ENCODE measurements at places on chromosomes 4 and X.

DNA sequence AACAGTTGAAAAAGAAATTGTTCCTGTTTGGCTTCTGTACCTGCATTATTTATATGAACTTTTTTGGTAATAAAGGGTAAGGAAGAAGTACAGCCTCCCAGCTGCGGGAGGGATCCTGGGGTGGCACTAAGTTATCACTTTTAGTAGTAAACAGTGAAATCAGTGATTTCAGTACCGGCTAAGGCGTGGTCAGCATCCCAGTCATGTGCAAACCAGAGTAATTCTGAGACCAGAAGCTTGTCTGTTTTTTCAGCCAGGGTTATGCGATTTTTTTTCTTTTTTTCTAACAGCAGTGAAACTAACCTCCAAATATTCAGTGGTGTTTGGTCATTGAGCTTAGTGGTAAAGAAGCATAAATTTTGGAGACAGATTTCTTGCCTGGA, 3.3 kb downstream of the EGF start:
- H3K4me3 ChIP-seq, result no peak overlapping the region
- DNase-seq, result no peak
- peaks cover 8% of the 10 kb centered on the region for H3K4me1 ChIP-seq
- no peak overlapping the region for H3K27ac ChIP-seq
- H3K36me3 ChIP-seq, result no peaks in the 10 kb centered on the region

GRCh38 chr4:159204566-159204965, 101.7 kb downstream of the RAPGEF2 start:
- no peak overlapping the region for H3K4me3 ChIP-seq
- DNase-seq, result no peak
- no peak overlapping the region for H3K27ac ChIP-seq
- no peaks in the 10 kb centered on the region for H3K27me3 ChIP-seq
- no peaks in the 10 kb centered on the region for H3K4me1 ChIP-seq

DNA sequence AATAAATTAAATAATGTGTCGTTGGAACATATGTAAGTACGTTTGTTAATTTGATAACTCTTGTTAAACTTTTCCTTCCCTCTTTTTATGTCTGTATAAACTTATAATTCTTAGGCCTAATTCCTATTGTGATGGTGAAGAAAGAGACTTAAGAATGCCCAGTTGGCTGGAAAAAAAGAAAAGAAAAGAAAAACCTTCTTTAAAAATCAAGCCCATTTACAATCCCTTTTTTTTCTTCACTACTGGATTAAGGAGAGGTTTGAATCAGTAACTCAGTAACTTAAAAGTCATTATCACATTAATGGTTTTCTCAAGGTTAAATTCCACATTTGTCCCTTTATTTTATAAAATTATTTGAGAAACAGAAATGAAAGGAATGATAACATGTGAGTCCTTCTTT, 253.3 kb upstream of the MAGEB2 start:
- no peaks in the 10 kb centered on the region for H3K36me3 ChIP-seq
- H3K27me3 ChIP-seq, result no peaks in the 10 kb centered on the region
- H3K4me3 ChIP-seq, result no peak overlapping the region

DNA sequence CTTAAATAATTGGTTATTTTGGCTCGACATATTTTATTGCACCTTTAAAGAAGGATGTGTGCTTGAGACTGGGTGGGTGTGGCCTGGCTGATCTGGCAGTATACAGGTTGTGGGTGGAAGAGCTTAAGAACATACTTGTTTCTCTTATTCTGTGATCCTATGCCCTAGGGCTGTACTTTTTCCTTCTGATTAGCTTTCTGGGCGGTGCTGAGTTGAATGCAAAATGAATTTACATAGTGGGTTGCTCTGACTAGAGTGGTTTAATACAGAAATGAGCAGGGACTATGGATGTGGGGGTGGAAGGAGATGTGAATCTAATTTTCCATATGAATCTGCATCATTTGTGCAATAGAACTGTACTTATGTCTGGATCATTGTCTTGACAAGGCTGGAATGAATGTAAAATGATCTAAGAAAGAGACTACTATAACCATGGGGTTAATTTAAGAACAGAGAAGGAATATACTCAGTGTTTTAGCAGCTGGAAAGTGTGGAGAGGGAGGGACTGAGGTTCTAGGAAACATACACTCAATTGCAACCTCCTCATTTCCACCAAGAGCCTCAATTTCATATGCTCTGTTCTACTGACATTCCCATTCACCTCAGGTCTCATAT, 73.7 kb downstream of the RLIM start:
- no peak for DNase-seq
- H3K4me1 ChIP-seq, result no peaks in the 10 kb centered on the region
- no peaks in the 10 kb centered on the region for H3K27me3 ChIP-seq
- no peak overlapping the region for H3K27ac ChIP-seq

- no peaks in the 10 kb centered on the region for H3K4me1 ChIP-seq
- H3K27me3 ChIP-seq, result no peaks in the 10 kb centered on the region
- H3K27ac ChIP-seq, result no peak overlapping the region
- no peak overlapping the region for H3K4me3 ChIP-seq
- no peaks in the 10 kb centered on the region for H3K36me3 ChIP-seq
Measured at GRCh38 chr4:104394406-104395167, 100.1 kb downstream of the CXXC4 start.

DNA sequence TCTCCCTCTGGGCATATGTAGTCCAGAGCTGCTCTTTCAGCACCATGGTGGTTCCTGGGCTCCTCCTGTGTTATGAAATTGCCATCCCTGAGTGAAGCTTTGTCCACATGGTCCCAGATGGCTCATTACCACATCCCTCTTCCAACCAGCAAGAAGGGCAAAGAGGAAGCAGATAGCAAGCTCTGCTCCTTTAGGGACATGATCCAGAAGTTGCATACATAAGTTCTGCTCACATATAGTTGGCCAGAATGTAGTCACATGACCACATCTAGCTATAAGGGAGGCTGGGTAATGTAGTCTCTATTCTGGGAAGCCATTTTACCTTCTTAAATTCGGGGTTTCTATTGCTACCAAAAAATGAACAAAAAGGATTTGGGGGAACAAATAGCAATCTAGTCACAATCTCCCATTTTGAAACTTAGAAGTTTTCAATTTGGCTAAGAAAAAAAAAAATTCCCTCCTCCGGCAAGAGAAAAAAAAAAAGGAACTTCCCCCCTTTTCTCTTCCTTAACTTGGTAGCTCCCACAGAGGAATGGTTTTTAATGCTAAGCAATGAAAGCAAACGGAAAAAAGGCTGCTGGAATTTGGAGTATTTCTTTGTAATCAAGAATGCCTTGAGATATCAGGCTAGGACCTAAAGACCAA, 88.2 kb upstream of the USP9X start:
- no peak overlapping the region for H3K27ac ChIP-seq
- no peaks in the 10 kb centered on the region for H3K36me3 ChIP-seq
- peaks cover 8% of the 10 kb centered on the region for H3K4me1 ChIP-seq

DNA sequence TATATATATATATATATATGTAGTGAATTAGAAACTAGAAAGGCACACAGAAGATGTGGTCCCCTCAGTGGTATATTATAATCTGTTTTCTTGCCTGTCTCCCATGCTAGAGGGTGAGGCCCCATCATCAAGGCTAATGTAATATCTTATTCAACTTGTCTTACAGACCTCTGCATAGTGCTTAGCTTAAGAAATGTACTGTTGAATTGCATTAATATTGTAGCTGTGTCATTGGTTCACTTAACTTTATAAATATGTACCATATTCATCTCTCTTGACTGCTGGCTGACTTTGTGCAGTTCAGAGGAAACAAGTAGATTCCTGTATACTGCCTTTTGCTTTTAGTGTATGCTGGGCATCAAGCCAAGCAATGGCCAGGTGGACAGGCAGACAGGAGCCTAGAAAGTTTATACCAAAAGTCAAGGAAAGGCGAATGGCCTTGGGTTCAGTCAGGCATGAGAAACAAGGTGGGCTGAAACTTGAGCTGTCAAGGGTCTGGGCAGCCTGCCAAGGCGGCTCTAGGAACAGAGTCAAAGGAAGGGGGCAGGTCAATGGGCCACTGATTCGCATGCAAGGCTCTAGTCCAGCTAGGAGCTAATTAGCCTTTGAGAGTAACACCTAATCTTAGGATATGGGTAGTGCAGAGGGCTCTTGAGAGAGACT, 78.8 kb upstream of the LEF1 start:
- no peak overlapping the region for H3K27ac ChIP-seq
- H3K4me3 ChIP-seq, result no peak overlapping the region
- peaks cover 10% of the 10 kb centered on the region for H3K4me1 ChIP-seq

DNA sequence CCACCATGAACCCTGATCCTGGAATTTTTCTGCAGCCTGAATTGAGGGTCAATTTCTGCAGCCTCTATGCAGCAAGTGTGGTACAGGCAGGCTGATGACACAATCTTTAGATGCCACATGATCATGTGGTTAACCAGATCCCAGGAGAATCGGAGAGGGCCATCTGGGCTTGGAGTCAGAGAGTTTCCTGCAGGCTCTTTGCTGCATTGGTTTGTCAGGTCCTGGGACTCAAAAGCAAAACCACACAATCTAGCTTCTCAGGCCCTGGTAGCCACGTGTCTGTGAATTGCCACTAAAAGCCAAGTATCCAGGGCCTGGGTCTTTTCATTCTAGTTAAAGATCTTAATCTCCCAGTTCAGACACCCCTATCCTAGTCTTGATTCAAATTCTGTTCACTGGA, 464.5 kb downstream of the BCOR start:
- no peak overlapping the region for H3K27ac ChIP-seq
- no peaks in the 10 kb centered on the region for H3K27me3 ChIP-seq
- DNase-seq, result no peak
- no peaks in the 10 kb centered on the region for H3K36me3 ChIP-seq
- no peaks in the 10 kb centered on the region for H3K4me1 ChIP-seq

GRCh38 chrX:114268643-114269042, 315.2 kb upstream of the HTR2C start:
- no peak overlapping the region for H3K27ac ChIP-seq
- H3K36me3 ChIP-seq, result no peaks in the 10 kb centered on the region
- H3K4me3 ChIP-seq, result no peak overlapping the region
- H3K27me3 ChIP-seq, result no peaks in the 10 kb centered on the region

- no peaks in the 10 kb centered on the region for H3K36me3 ChIP-seq
- H3K4me1 ChIP-seq, result no peaks in the 10 kb centered on the region
- no peak overlapping the region for H3K4me3 ChIP-seq
- no peaks in the 10 kb centered on the region for H3K27me3 ChIP-seq
Measured at GRCh38 chr4:52576326-52576725, 82.8 kb downstream of the USP46 start.

DNA sequence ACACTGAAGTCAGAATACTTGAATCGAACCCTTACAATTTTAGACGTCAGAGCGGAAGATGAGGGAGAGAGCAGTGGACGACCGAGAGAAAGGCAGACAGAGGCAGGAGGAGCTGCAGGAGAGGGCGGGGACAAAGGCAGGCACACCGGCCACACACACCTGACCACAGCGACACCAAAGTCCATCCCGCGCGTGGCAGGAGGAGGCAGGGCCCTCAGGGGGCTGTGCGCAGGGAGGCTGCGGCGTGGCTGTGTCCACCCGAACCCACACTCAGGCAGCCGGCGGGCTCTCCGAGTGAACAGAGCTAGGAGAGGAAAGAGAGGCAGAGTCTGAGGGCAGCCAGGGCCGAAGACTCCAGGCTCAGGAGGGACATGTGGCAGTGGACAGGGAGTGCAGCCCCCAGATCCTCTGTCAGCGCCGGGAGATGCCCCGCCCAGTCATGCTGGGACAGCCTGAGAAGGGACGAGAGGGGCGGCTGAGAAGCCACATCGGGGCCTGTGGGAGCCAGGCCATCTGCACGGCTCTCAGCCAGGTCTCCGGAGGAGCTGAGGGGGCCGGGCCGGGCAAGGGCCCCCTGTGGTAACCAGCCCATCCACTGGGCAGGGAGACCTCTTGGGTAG, 20.1 kb downstream of the GAK start:
- H3K27me3 ChIP-seq, result no peaks in the 10 kb centered on the region
- H3K4me3 ChIP-seq, result no peak overlapping the region

GRCh38 chrX:108527724-108528123, 88.1 kb downstream of the COL4A5 start:
- no peaks in the 10 kb centered on the region for H3K36me3 ChIP-seq
- no peak overlapping the region for H3K27ac ChIP-seq
- H3K4me3 ChIP-seq, result no peak overlapping the region
- DNase-seq, result no peak
- no peaks in the 10 kb centered on the region for H3K4me1 ChIP-seq

DNA sequence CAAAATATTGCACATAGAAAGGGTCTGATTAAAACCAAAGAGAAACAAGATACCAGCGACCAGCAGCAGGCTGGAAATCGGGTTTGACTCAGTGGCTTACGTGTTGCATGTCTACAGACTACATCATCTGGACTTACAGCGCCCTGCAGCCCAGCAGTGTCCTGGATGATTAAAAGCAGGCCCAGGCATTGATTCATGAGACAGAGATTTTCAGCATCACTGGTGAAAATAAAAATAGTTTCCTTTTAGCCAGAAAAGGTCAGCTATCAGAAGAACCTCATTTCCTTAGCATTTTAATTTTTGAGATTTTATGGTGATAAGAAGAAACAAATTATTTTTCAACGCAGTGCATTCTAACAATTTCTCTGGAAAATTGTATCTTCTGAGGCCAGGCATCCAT, 190.6 kb downstream of the PTTG2 start:
- DNase-seq, result no peak
- no peak overlapping the region for H3K4me3 ChIP-seq
- H3K4me1 ChIP-seq, result peaks cover 15% of the 10 kb centered on the region
- no peak overlapping the region for H3K27ac ChIP-seq

GRCh38 chr4:26647523-26648224, 63.8 kb downstream of the TBC1D19 start:
- H3K27ac ChIP-seq, result no peak overlapping the region
- H3K4me1 ChIP-seq, result no peaks in the 10 kb centered on the region
- no peaks in the 10 kb centered on the region for H3K27me3 ChIP-seq
- no peaks in the 10 kb centered on the region for H3K36me3 ChIP-seq

GRCh38 chr4:76830964-76831703, 66.8 kb downstream of the SOWAHB start:
- peak overlapping the region; percentile 27 for H3K27ac ChIP-seq
- no peaks in the 10 kb centered on the region for H3K36me3 ChIP-seq

- no peaks in the 10 kb centered on the region for H3K4me1 ChIP-seq
- H3K36me3 ChIP-seq, result no peaks in the 10 kb centered on the region
- H3K4me3 ChIP-seq, result no peak overlapping the region
- no peaks in the 10 kb centered on the region for H3K27me3 ChIP-seq
Measured at GRCh38 chrX:145826466-145826865, 8.8 kb downstream of the SLITRK2 start.

DNA sequence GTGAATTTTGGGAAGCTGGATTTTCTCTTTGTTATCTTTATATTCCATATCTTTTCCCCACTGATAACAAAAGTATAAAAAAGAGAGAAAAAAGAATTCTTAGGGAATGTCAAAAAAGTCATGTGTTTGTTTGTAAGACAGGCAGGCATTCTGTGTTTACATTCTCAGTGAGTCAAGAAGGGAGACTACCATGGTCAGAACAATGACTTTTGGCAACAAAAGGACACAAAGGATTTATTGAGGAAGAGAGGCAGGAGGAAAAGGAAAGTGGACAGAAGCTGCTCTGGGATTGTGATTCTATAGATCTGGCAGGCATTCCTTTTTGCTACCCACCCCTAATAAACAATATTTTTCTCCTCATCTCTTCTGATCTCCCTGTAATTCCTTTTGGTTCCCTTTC, 5.9 kb upstream of the ANK2 start:
- H3K4me1 ChIP-seq, result no peaks in the 10 kb centered on the region
- no peaks in the 10 kb centered on the region for H3K36me3 ChIP-seq
- H3K4me3 ChIP-seq, result no peak overlapping the region
- no peaks in the 10 kb centered on the region for H3K27me3 ChIP-seq
- DNase-seq, result no peak

GRCh38 chrX:54166915-54167314, 16.1 kb downstream of the FAM120C start:
- no peak overlapping the region for H3K4me3 ChIP-seq
- H3K4me1 ChIP-seq, result no peaks in the 10 kb centered on the region
- DNase-seq, result no peak
- no peaks in the 10 kb centered on the region for H3K36me3 ChIP-seq

GRCh38 chr4:148077581-148077980, 345.7 kb downstream of the ARHGAP10 start:
- H3K27ac ChIP-seq, result no peak overlapping the region
- H3K27me3 ChIP-seq, result no peaks in the 10 kb centered on the region
- no peaks in the 10 kb centered on the region for H3K4me1 ChIP-seq
- H3K4me3 ChIP-seq, result no peak overlapping the region
